ENCODE measurements at places on chromosomes 16 and 17. TPM values are rescaled to one million over a fixed set of nuclear protein-coding genes. Genes with fewer than 3 reads are reported as not detected.

The ENPP7 gene
- not detected for total RNA-seq

The EIF1 gene
- 1,467 TPM for total RNA-seq

The CNTD1 gene
- 0.03 TPM for total RNA-seq

The TMEM238L gene
- total RNA-seq, result not detected

The WIPI1 gene
- 12.9 TPM for total RNA-seq

The MYH8 gene
- total RNA-seq, result not detected

The SLC13A2 gene
- total RNA-seq, result 0.10 TPM

The NXN gene
- total RNA-seq, result 23.4 TPM

The KRTAP2-2 gene
- total RNA-seq, result not detected

The KCTD19 gene
- 0.34 TPM for total RNA-seq

The ZNF232 gene
- 3.9 TPM for total RNA-seq

The ATP1B2 gene
- total RNA-seq, result 0.27 TPM

The TAF1C gene
- 20.2 TPM for total RNA-seq

The HID1 gene
- 20.2 TPM for total RNA-seq

The ZNF287 gene
- 17.4 TPM for total RNA-seq

The TBC1D3K gene
- total RNA-seq, result not detected

The AGRP gene
- total RNA-seq, result not detected

The VPS35L gene
- 28.2 TPM for total RNA-seq

The FOXL1 gene
- total RNA-seq, result 2.0 TPM

The SLC16A6 gene
- 0.31 TPM for total RNA-seq
